MCF 10A (cell line): ENCODE measurements at places on chromosomes 5 and 9.

- DNase-seq, result no peak
Measured at GRCh38 chr9:121738411-121738810, 87.0 kb downstream of the DAB2IP start.

- DNase-seq, result no peak
Measured at GRCh38 chr5:143040622-143041021, 270.4 kb downstream of the ARHGAP26 start.

GRCh38 chr5:72141440-72142355, 34.4 kb downstream of the MAP1B start:
- DNase-seq, result peak; percentile 77

DNA sequence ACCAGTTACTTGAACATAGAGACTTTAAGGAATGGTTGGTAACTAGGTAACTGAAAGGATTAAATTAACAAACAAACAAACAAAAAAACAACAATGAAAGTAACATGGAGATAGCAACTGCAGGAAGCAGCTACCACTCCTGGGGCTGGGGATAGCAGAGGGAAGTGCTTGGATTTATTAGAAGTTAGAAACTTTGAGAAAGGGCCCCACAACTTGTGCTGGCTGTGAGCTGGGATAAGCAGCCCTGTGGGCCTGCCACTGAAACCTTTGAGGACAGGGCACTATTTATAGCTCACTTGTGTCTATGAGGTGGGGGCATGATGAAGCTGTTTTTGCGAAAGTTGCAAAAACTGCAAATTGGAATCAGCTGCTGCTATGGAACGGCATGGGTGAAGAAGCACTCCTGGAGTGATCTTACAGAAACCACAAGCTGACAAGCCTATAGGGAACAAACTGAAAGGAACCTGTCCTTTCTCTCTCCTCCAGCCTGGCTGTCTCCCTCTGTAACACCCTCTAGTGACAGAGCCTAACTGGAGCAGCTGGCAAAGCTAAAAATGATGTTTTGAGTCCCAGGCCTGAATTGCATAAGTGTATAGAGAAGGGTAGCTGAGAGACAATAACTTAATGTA, 91.4 kb upstream of the RANBP6 start:
- peak; percentile 61 for DNase-seq

- DNase-seq, result peak; percentile 54
Measured at GRCh38 chr9:7879551-7880245, 80.1 kb upstream of the DMAC1 start.

- peak; percentile 93 for DNase-seq
Measured at GRCh38 chr5:54091307-54092130, 218.9 kb downstream of the ARL15 start.

DNA sequence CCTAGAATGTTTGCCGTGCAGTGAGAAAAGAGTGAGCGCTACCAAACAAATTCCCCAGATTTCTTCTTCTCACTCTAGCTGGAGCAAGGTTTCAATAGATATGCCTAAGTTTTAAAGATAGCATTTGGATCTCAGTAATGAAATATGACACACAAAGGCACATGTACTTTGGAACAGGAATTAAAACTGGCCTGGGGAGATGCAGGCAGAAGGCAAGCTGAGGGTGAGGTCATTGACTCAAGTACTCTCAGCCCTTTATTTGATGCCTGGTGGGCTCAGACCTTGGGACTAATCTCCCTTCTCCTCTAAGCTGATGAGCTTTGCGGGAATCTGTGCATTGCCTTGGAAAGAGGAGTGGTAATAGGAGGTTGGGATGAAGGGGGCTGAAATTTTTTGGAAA, 323.3 kb upstream of the SLC30A5 start:
- DNase-seq, result no peak

DNA sequence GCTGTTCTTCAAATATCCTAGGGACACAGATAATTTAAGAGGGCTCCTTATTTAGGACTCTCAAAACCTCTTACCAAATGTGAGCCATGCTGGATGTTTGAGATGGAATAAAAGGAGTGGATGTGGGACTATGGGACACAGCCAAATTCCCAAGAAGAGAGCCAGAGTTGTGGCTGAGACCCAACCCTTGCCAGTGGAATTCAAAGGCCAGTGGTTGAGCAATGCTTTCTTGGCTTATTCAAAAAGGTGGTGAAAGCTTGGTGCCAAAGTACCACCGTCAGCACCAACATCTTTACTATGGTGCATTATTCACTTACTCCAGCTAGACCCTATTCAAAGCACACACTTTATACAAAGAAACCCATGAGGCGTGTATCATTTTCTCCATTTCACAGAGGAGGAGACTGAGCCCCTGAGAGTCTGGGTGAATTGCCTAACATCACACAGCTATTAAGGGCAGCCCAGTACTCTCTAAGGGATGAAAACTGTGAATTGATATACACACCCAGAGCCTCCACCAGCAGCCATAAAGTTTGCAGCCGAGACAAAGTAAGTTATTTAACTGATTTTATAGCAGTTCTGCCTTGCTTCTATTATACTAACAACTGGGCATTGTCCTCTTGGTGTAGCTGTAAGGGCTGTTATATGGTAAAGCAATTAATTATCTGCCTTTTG, 391.7 kb downstream of the ACTL7B start:
- peak; percentile 76 for DNase-seq

GRCh38 chr5:140402258-140403074, 833 bp downstream of the ANKHD1 start:
- peak; percentile 69 for DNase-seq

GRCh38 chr5:141716009-141716408, 34.0 kb upstream of the ARAP3 start:
- peak; percentile 92 for DNase-seq

DNA sequence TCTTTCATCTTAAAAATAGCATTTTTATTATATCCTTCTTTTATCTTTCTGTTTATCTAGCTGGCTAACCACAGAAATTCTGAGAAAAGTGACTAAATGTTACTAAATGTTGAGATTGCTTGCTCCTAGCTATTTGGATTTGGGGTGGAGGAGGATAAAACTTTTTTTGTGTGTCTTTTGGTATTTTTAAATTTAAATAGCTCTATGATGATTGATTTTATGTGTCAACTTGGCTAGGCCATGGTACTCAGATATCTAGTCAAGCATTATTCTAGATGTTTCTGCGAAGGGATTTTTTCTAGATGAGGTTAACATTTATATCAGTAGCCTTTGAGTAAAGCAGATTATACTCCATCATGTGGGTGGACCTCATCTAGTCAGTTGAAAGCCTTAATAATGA, 75.0 kb downstream of the GCNT1 start:
- no peak for DNase-seq

DNA sequence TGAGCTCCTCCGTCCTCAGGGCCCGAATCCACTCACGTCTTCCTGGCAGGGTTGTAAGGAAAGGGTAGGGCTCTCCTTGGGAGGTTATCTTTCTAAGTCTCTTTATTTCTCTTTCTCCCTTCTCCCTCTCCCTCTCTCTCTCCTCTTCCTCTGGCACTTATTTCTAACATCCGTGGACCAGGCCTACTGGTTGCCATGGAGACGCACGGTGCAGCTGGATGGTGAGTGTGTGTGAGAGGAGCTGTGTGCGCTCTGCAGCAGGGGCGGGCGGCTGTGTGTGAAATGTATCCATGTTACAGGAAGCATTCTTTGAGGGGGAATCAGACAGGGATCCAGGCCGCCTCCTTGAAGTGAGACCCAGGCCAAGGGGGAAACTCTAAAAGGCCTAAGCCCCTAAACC, 32.2 kb downstream of the PCDH1 start:
- DNase-seq, result no peak

DNA sequence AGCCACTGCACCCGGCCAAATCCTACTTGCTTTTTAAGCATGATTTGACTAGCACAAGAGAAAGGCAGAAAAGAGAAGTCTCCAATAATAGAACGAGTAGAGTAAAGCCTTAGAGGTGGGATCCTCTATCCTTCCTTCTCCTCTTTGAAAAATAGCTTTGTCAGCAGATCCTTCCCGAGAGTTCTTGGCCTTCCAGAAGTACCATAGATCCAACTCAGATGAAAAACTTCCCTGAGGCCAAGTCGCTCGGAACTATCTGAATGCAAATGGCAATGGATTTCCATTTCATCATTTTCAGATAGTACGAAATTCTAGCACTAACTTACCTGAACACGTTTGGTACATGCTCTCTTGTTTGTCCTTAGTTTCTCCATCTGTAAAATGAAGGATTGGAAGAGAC, 52.0 kb upstream of the SLIT3 start:
- no peak for DNase-seq

DNA sequence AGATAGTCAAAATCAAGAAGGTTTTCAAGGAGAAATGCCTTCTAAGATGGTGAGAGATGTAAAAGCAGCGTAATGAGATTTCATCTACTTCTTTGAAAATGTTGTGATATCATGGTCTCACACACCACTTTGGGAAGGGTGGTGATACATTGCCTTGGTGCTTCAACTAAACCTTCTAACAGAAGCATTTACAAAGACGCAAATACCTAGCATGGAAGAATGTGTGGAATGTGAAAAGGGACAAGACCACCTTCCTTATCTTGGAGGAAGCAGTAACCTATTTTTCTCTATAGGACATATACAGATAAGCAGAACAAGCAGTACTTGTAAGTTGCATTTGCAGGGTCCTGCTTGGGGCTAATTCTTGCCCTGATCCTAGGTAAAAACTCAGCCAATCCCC, 38.8 kb downstream of the PCA3 start:
- no peak for DNase-seq

DNA sequence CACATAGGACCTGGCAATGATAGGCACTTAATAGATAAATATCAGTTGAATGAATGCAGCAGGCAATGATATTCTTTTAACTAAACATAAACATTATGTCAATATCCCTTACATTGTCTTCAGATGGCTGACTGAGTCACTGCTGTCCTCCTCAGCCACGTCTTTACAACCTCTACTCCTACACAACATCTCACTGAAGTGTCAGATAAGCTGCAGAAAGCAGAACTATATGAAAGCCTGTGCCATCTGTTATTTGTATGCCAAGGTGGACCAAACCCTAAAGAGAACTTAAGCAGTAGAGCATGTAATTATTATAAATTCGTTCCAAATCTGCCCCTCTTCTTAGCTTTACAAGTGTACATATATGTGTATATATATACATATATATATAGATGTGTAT, 271.2 kb downstream of the RASEF start:
- no peak for DNase-seq

DNA sequence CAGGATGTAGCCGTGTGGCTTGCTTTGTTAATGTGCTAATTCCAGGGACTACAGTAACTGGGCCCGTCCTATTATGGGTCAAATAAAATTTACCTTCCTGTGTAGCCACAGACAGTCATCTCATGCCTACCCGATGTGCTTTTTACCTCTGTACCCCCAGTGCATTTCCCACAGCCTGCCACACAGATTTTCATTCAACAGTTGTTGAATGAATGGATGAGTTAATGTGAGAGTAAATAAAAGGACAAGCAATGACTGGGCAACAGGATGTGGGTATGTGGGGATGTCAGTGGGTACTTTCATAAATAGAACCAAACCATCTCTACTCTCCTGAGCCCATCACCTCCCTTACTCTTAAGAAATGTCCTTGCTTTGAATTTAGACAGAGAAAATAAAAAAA, 441.2 kb upstream of the ZNF462 start:
- no peak for DNase-seq

- no peak for DNase-seq
Measured at GRCh38 chr5:108143581-108143980, 238.3 kb downstream of the FBXL17 start.

GRCh38 chr5:155726267-155726666, 600.7 kb upstream of the SGCD start:
- peak; percentile 4 for DNase-seq

DNA sequence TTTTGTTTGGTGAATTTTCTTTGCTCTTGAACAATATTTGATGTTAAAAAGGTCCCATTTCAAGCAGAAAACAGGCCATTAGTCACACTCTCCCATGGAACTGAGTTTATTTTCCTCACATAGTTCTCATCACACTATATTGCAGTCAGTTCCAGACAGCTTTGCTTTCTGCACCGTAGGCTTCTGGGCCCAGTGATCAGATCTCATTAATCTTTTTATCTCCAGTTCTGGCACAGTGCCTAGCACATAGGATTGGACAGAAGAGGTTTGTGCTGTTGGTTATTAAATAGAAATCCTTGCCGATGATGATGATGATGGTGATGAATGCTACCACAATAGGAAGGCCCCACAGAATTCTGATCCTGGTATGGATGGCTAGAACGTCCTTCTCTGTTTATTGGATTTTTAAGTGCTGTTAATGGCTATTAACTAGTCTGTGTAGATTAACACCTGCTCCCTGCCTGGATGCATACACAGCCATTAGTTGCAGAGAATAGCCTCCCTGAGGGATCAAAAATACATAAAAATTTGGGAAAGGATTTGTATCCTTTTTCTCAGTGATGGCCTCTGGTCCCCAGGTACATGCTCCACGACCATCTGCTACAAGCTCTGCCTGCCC, 52.0 kb upstream of the NTRK2 start:
- no peak for DNase-seq

DNA sequence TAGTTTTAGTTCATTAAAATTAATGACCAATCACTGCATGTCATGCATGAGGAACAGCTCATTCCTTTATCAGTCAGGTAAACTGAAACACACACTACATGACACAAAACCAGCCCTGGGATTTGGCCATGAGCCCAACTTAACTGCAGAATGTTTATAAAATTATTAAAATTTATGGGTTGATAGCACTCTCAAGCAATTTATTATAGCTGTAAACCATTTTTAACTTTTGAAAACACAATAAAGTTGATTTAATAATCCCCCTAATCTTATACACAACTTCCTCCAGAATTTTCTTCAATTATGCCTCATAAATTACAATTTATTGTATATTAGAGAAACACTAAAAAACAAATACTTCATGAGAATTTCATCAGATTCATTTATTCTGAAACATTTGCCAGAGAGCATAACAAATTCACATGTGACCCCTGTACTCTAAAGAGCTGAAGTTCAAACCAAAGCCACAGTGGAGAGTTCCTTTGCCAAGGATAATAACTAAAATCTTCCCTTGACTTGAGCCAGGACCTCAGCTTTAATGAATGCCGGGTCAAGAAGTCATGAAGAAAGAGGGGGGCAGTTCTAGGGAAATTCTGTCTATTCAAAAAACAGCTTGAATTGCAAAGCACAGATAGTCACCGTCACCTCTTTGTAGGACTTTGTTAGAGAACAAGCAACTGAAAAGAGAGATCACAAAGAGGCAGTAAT, 763.7 kb upstream of the GRAMD2B start:
- peak; percentile 9 for DNase-seq

DNA sequence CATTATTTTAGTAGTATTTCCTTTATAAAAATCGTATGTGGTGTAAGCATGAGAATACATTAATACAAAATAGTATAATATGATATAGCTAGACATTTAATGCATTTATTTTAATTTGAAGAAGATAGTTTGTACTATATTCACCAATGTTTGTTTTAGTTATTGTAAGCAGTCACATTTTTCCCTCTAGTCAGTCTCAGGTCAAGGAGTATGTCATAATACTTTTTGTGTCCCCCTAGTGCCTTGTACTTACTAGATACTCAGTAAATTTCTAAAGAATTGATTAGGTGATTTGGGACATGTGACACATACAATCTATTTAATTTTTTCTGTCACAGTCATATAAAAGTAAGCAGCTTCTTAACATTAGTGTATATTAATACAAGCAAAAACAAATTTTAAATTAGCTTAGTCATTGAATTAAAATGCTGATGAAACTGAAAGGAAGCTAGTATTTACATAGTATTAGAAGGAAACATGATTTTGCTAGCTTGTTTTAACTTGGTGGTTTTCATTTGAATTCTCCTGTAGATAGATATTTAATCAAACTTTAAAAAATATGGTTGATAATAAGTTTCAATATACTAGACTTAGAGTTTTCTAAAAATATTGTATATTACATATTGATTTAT, 242.2 kb downstream of the FER start:
- no peak for DNase-seq

- DNase-seq, result no peak
Measured at GRCh38 chr5:147927901-147928300, 21.6 kb upstream of the C5orf46 start.
